Fibroblast of skin of back (primary cell): ENCODE measurements at places on chromosomes 1 and 21.

- no peak for DNase-seq
Measured at GRCh38 chr21:45819478-45820170, 161.9 kb upstream of the COL6A1 start.

DNA sequence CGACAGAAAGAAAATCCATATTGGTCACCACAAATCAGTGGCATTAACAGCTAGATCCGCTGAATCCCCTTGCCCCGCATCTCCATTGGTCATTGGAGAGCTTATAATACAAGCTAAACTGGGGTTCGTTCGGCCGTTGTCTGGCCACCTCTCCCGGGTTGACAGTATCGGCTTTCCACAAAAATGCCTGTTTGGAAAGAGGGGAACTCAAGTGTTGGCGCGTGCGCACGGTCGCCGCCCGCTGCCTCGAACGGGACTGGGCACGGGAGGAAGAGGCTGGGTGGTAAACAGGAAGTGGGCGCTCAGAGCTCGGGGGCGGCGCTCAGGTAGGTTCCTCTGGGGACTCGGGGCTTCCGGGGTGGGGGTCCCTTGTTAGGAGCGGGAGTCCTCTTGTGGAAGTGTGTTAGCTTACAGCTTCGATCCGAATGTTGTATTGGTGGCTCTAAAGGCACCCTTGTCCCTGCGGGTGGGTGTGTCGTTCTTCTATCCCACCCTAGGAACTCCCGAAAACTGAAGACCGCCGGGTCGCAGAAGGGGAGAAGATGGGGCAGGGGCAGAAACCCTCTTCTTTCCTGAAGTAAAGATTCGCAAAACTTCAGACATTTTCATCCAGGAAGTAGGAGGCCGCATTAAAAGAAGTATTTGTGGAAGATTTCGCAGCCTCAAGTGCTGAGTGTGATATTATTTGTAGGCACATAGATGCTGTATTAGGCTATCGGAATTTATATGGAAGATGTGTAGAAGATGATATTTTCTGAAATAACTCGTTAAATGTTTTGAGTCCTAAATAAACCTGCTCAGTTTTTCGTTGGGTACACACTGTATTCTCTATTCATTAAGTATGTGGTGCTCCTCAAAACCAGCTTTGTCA, 962 bp downstream of the BROX start:
- DNase-seq, result peak; percentile 96

GRCh38 chr1:42282867-42283583, 52.0 kb downstream of the FOXJ3 start:
- DNase-seq, result peak; percentile 24

GRCh38 chr21:35974775-35975174, 85.6 kb downstream of the SETD4 start:
- peak; percentile 44 for DNase-seq

- DNase-seq, result no peak
Measured at GRCh38 chr1:227730630-227731151, 4.4 kb downstream of the JMJD4 start.
